Nucleus accumbens (tissue), 56 donors: ENCODE measurements at places on chromosomes 2 and 18.

DNA sequence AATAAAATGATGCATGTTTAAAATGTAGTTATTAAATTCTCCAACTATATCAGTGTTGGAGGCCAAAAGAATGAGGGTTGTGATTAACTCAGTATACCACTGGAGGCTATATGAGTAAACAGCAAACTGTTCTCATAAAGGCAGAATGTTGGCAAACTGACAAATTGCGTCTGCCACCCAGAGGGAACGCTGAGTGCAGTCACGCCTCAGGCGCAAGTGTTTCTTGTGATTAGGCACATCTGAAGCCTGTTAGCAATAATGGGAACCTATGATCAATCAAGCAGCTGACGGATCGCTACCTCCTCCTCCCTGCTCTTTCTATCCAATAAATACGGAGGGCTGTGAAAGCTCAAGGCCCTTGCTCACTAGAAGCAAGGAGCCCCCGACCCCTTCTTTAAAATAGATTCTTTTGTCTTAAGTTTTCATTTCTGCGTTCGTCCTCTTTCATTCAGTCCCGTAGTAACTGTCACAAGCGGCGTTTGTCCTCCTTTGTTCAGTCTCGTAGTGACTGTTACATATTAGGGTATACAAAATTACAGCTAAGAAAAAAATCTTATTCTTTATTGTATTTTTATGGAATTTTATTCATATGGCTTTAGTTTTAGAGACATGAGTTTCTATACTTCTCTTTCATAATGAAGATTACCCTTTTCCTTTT lies 16.3 kb upstream of the RMND5A start:
- peak; percentile 24 for DNase-seq

GRCh38 chr2:43038034-43038695 lies 188.2 kb downstream of the ZFP36L2 start:
- DNase-seq = no peak

DNA sequence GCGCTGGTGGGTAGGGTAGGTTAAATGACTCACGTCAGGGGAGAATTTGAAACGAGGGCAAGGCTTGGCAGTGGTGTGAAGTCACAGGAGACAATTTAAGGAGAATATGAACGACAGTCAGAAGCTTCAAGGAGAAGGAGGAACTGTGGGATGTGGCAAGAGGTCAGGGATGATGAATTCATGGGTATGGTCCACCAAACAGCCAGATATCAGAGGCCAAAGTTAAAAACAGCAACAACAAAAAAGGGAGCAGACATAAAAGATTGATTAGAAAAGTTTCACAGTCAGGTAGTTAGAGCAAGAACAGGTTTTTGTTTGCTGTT lies 1.4 kb upstream of the ZNF396 start:
- DNase-seq = no peak

DNA sequence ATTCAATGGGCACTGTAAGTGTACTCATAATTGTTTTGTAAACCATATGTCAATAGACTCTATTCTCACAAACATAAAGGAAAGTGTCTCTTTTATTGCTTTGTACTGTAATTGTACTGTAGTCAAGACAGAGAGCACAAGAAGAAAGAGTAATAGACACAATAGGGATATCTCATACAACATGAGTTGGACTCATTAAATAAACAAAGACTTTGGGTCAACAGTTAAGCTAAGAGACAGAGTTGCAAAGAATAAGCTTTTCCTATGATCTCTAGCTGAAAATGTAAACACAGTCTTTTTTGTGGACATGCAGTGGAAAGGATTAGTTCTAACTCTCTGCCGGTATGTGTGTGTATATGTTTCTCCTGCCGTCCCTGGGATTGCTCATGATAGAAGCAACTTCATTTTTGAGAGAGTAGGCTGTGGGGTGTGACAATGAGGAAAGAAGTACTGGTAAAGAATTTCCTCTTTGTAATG lies 13.9 kb upstream of the KYNU start:
- DNase-seq = no peak

- no peak for DNase-seq
These were observed 124.2 kb downstream of the CLIP4 start for GRCh38 chr2:29239209-29239960.

DNA sequence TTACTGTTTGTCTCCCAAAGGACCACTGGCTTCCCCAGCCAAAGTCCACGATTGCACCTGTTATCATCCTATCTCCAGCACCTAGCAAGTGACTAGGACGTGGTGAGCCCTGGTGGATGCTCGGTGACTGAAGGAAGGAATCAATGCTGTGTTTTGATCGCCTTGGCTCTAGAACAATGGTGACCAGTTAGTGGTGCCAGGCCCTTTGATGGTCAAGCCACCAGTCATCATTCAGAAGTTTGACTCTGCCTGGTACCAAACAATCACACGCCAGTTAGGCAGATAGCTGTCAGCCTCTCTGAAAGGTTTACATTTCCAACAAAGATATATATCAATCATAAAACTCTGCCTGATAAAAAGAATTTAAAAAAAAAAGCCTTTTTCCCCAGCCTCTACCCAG lies 244.1 kb downstream of the SH3BP4 start:
- DNase-seq = peak; percentile 13

- DNase-seq = no peak
These were observed 342 bp downstream of the CYB5A start for GRCh38 chr18:74291472-74291770.

DNA sequence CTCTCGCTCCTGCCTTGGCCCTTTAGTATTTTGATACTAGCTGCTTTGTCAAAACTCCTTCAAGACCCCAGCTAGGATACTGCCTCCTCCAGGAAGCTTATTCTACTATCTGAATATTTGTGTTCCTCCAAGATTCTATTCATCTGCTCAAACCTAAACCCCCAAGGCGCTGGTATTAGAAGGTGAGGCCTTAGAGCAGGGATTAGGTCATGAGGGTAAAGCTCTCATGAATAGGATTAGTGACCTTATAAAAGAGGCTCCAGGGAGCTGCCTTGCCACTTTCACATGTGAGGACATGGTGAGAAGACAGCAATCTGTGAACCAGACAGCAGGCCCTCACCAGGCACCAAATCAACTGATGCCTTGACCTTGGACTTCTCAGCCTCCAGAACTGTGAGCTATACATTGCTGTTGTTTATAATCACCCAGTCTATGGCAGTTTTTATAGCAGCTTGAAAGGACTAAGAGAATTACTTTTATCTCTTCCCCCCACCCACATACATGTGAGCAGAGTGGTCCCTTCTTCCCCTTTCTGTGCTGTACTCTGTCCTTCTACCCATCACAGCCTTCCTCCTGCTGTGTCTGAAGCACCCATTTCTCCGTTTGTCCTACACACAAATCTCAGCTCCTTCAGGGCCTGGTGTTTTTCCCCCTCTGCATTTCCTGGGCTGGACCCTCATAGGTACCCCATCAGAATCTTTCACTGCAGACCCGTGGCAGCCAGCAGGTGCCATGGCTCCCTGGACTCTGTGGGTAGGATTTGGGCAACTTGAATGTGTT lies 54.5 kb downstream of the HS1BP3 start:
- DNase-seq = no peak

DNA sequence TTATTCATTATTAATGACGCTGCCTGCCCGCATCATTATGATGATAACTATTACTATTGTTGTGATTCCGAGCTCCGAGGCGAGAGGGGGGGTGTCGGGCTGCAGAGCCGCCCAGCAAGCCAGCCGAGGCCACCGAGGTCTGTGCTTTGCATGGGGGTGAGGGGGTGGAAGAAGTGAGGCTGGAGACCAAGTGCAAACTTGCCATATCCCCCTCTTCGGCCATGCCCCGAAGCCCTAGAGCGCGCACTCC lies 3.6 kb downstream of the BCL11A start:
- DNase-seq = no peak

DNA sequence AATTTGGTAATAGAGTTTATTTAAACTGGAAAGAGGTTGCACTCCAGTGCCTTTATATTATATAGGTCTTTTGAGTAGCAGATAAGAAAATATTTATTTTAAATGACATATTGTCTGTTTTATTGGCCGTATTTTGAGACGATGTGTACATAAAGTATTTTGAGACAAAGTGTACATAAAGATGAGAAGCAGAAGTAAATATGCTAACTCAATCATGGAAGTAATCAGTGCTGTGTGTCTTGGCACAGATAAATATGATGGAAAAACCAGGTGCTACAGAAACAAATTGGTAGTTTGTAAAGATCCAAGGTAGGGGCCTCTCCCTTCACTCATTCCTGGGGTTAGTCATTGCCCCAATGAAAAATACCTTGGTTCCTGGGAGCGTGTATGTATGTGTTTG lies 382.9 kb downstream of the DSEL start:
- DNase-seq = no peak

DNA sequence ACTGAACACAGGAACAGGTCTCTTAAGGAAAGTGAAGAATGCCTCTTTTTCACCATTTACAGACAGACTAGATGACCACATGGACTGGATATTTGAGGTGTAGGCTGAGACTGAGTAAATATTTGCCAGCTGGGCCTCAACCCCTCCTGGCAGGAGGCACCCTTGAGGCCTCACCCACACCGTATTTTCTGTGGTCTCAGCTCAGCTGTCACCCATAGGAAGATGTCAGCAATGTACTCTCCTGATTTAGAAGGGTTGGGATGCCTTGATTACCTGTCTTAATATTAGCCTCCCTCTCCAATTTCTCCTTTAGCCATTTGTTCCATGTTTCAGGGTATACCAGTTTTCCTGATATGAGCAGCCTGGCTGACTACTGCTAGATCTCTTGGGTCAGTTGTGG lies 20.3 kb downstream of the ADCYAP1 start:
- no peak for DNase-seq

DNA sequence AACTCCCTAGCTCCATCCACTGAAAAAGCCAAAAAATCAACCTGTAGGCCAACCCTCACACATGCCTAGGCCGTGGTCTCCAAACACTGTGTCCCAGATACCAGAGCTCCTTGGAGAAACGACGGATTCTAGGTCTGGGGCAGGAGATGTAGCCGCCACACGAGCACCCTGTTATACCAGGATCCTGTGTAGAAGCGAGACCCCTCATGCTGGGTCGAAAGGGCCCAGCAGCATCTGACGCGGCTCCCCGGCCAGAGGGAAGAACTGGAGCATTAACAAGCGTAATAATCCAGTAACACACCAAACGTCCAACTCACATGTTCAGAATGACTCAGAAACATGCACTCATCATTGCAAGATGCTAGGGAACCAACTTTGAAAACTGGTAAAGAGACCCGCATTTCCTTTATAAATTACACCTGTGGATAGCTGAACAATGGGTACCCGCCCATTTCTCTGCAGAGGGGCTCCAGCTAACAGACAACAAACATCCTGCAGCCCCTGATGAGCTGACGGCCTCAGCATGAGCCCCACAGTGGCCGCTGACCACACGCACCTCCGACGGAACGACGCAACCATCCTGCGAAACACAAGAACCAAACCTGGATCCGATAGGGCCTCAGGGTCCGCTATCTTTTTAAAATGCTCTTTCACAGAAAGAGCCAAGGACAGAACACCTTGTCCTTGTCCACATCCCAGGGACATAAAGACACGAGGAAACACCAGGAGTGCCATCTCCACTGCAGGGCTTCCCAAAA lies 14.2 kb downstream of the SLC66A2 start:
- DNase-seq = no peak

- DNase-seq = no peak
These were observed 508.8 kb downstream of the ZEB2 start for GRCh38 chr2:144011098-144011497.

GRCh38 chr2:208183526-208183925 lies 6.3 kb downstream of the C2orf80 start:
- no peak for DNase-seq

DNA sequence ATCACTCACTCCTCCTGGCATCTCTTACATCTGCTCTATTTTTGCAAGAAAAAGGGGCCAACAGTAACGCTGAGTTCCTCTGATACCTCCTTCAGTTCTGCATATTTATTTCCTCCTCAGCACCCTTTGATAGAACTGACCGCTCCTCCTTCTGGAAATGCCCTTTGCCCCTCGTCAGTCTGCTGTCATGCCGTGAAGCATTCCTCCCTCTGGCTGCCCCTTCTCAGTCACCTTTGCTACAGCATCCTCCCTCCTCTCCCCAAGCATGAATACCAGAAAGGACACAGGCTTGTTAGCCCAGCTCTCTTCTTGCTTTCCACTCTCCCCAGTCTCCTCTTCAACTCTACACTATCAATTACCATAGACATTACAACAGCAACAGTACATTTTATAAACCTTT lies 135.4 kb downstream of the NBAS start:
- no peak for DNase-seq

- DNase-seq = no peak
These were observed 8.7 kb downstream of the CYRIA start for GRCh38 chr2:16656784-16657391.

DNA sequence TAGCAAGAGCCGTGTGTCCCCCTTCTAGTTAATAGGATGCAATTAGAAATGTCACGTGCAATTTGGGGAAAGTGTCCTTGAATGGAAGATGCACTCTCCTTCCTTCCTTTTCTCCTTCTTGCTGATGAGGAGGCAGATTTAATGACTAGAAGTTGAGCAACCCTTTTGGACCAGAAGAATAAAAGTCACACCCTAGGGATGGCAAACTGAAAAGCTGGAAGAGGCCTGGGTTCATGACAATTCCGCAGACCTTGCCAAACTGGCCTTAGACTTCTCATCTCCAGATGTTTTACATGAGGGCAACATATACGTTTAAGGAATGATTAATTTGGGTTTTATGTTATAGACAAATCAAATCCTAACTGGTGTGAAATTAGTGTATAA lies 38.6 kb upstream of the NCOA1 start:
- no peak for DNase-seq

GRCh38 chr18:3411327-3411726 lies 38.6 kb upstream of the TGIF1 start:
- DNase-seq = no peak

- DNase-seq = peak; percentile 67
These were observed at the start of gene HOXD1 for GRCh38 chr2:176187899-176188773. Gene HOXD1 (plus strand): TSS chr2:176188668. CDS start chr2:176188802, 134 bp downstream.

GRCh38 chr2:239273280-239274234 lies 127.3 kb downstream of the HDAC4 start:
- no peak for DNase-seq

DNA sequence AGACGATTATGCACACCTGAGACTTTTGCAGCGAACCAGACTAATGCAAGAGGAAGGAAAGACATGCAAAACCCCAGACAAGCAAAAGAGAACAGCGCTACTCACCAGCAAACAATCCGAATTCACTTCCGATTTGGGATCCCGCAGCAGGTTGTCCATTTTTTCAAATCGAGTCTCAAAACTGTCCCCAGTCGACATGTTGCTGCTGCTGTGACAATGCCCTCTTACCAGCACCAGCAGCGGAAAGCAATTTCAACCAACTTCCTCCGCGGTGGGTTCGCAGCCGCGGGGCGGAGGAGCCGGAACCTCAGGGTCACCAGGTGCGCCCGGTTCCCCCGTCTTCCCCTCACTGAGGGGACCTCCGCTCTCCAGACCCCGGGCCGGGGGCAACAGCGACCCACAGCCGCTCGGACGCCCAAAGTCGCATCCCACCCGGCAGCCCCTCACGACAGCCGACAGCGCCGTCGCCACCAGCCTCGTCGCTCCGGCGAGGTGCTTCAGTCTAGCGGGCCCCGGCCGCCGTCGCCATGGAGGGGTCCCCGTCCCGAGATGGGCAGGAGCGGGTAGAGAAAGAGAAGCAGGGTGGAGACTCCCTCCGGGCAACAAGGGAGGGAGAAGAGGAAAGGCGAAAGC lies 784 bp downstream of the ROCK1 start:
- peak; percentile 60 for DNase-seq
